Activated CD8-positive, alpha-beta T cell treated with anti-CD3 and anti-CD28 coated beads, Interleukin-2, amount 10 ng/mL, durations not matched to agents 7 days and 5 days (primary cell): ENCODE measurements at places on chromosomes 3 and 15. TPM values are rescaled to one million over a fixed set of nuclear protein-coding genes. Genes with fewer than 3 reads are reported as not detected.

The CSTA gene
- not detected for total RNA-seq

DNA sequence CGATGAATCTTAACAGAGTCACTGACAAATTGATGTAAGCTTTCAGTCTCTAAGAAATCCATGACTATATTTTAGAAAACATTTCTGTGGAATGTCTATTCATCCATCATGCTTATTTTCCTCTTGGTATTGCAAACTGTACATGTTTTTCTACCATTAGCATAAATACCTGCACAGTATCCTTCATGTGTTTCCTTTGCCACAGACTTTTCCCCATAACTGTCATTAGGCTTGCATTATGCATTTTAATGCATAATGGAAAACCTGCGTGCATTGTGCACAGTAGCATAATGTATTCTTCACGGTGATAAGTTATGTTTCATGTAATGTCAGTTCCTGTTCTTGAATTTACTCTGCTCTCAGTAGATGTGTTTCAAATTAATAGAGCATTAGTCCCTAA is 403.1 kb upstream of the EPHA3 start:
- H3K27me3 ChIP-seq = no peaks in the 10 kb centered on the region
- H3K27ac ChIP-seq = no peak overlapping the region
- no peaks in the 10 kb centered on the region for H3K36me3 ChIP-seq
- H3K4me1 ChIP-seq = no peaks in the 10 kb centered on the region
- DNase-seq = no peak
- no peak overlapping the region for H3K4me3 ChIP-seq

DNA sequence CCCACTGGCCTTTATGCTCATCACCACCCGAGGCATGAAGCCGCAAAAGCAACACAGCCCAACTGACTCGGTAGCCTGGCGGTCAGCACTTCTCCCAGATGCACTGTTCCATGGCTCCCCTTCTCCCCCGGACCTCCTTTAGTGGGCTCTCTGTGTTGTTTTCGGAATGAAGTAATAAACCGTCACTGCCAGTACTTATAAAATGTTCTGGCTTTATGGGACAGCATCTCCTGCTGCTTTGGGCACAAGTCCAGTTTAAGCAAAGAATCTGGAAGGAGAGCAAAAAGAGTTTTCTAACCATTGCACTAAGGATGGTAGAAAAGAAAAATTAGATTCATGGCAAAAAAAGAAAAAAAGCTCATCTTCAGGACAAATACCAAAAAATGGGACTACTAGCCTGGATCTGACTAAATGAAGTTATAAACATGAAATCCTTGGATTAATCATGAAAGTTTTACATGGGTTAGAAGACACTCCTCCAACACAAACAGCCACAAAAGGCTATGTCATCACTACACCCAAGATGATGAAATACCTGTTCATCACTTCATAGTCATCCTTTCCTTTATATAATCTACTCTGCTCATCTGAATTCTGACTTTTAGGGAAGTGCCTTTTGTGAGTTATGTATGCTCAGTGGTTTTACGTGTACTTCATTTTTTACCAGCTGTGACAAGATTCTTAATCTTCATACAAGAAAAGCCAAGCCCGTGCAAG is 89.5 kb upstream of the UBE2E2 start:
- H3K4me1 ChIP-seq = peaks cover 10% of the 10 kb centered on the region
- DNase-seq = no peak

DNA sequence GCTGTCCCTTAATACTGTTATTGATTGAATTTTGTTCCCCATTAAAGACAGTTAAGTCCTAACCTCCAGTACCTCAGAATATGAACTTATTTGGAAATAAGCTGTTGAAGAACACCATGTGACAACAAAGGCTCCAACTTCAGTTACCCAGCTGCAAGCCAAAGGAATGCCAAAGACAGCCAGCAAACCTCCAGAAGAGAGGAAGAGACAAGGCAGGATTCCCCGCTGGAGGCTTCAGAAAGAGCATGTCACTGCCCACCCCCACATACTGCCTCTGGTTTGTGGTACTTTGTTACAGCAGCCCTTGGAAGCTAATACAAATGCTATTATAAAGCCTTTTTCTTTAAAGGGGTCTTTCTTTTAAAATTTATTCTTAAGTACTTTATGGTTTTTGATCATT is 18.4 kb upstream of the NEK10 start:
- no peak overlapping the region for H3K27ac ChIP-seq
- H3K4me1 ChIP-seq = no peaks in the 10 kb centered on the region
- H3K4me3 ChIP-seq = no peak overlapping the region

The CCR1 gene
- total RNA-seq = 41.5 TPM

DNA sequence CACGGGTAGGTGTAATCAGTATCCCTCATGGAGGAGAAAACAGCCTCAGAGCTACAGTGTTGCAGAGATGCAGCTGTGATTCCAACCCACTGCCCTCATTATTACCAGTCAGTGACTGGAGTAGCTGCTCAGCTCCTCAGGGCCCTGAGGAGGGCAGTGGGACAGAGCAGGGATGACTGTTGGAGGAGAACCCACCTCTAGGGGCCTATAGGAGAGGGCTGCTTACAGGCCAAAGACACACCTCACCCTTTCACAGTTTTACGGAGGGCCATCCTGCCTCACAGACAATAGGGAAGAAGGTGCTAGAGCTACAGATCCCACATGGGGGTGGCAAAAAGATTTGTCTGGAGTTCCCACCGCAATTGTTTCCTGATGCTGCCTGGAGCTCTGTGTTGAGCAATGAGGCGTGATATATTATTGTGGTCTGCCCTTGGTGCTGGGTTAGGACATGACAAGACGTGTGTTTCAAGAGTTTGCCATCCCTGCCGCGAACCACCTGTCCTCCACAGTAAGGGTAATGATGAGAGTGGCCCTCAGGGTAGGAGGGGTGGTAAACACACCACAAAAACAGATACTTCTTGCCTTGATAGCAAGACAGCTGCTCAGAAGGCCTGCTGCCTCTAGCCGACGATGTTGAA is 140.5 kb upstream of the TPM1 start:
- no peaks in the 10 kb centered on the region for H3K27me3 ChIP-seq
- DNase-seq = no peak
- H3K4me1 ChIP-seq = no peaks in the 10 kb centered on the region
- H3K36me3 ChIP-seq = no peaks in the 10 kb centered on the region

GRCh38 chr3:53818221-53819162 is 27.7 kb downstream of the CHDH start:
- DNase-seq = no peak
- H3K27ac ChIP-seq = no peak overlapping the region
- no peaks in the 10 kb centered on the region for H3K27me3 ChIP-seq
- H3K4me1 ChIP-seq = peaks cover 5% of the 10 kb centered on the region

DNA sequence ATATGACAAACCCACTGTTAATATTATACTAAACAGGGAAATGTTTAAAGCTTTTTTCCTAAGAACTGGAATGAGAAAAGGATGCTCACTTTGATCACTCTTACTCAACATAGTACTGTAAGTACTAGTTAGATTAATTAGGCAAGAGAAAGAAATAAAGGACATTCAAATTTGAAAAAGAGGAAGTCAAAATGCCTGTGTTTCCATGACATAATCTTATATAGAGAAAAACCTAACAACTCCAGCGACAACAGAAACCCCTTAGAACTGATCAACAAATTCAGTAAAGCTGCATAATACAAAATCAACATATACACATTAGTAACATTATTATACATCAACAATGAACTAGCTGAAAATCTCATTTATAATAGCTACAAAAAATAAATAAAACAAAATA is 200.6 kb upstream of the ROBO1 start:
- H3K27ac ChIP-seq = no peak overlapping the region
- no peaks in the 10 kb centered on the region for H3K36me3 ChIP-seq
- no peaks in the 10 kb centered on the region for H3K27me3 ChIP-seq
- H3K4me3 ChIP-seq = no peak overlapping the region
- no peaks in the 10 kb centered on the region for H3K4me1 ChIP-seq

GRCh38 chr15:60408463-60408981 is 10.7 kb upstream of the ANXA2 start:
- H3K27ac ChIP-seq = peak overlapping the region; percentile 81
- DNase-seq = no peak
- H3K36me3 ChIP-seq = peaks cover 3% of the 10 kb centered on the region
- H3K4me3 ChIP-seq = peak overlapping the region; percentile 3
- H3K27me3 ChIP-seq = peaks cover 2% of the 10 kb centered on the region

The P2RY12 gene
- total RNA-seq = not detected

DNA sequence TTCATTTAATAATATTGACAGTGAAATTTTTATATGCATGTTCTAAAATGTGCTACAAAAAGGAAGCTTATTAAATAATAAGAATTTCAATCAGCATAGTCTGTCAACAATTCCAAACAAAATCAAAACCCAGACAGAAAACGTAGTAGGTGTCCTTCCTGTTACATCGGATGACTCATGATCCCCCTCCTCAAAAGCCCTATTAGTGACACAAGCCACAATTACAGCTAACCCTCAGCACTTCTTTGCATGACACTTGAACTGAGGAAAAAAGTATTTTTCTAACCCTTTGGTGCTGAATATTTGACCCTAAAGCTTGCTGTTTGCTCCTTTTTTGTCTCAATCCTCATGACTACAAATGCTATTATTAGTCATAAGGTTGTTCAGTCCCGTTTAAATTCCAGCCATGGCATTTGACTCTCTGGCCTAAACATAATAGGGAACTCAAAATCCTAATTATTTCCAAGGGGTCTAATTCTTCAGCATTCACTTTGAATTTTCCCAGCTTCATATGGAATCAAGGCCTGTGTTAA is 78.1 kb downstream of the COL8A1 start:
- H3K36me3 ChIP-seq = no peaks in the 10 kb centered on the region
- no peak overlapping the region for H3K4me3 ChIP-seq
- H3K27me3 ChIP-seq = peaks cover 10% of the 10 kb centered on the region
- H3K4me1 ChIP-seq = no peaks in the 10 kb centered on the region
- DNase-seq = no peak

DNA sequence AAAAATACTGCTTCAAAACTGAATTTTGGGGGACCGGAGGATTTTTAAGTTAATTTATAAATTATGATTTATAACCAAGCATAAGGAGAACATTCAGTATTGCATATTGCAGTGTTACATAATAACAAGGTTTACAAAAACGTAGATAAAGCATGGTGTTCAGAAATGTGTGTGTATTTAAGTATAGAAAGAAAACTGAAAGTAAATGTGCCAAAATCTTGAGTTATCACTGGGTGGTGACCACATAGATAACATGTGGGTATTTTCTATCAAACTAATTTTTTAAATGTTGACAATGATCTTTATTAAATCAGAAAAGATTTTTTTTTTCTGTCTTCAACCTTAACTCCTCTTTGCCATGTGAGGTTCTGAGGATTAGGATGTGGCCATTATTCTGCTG is 32.6 kb downstream of the EIF2AK4 start:
- H3K27ac ChIP-seq = no peak overlapping the region
- peaks cover 11% of the 10 kb centered on the region for H3K4me1 ChIP-seq
- no peaks in the 10 kb centered on the region for H3K27me3 ChIP-seq
- H3K4me3 ChIP-seq = no peak overlapping the region
- no peak for DNase-seq

- H3K4me1 ChIP-seq = peaks cover 35% of the 10 kb centered on the region
- DNase-seq = no peak
- peaks cover 10% of the 10 kb centered on the region for H3K36me3 ChIP-seq
- no peak overlapping the region for H3K27ac ChIP-seq
Observed at GRCh38 chr15:83207009-83207659, 489 bp downstream of the HDGFL3 start.

The PDZRN3 gene
- not detected for total RNA-seq

The GOLIM4 gene
- 5.6 TPM for total RNA-seq

GRCh38 chr3:193134856-193135255 is 106.2 kb upstream of the PLAAT1 start:
- no peaks in the 10 kb centered on the region for H3K27me3 ChIP-seq
- no peak for DNase-seq
- H3K36me3 ChIP-seq = no peaks in the 10 kb centered on the region
- H3K27ac ChIP-seq = no peak overlapping the region
- H3K4me1 ChIP-seq = no peaks in the 10 kb centered on the region

DNA sequence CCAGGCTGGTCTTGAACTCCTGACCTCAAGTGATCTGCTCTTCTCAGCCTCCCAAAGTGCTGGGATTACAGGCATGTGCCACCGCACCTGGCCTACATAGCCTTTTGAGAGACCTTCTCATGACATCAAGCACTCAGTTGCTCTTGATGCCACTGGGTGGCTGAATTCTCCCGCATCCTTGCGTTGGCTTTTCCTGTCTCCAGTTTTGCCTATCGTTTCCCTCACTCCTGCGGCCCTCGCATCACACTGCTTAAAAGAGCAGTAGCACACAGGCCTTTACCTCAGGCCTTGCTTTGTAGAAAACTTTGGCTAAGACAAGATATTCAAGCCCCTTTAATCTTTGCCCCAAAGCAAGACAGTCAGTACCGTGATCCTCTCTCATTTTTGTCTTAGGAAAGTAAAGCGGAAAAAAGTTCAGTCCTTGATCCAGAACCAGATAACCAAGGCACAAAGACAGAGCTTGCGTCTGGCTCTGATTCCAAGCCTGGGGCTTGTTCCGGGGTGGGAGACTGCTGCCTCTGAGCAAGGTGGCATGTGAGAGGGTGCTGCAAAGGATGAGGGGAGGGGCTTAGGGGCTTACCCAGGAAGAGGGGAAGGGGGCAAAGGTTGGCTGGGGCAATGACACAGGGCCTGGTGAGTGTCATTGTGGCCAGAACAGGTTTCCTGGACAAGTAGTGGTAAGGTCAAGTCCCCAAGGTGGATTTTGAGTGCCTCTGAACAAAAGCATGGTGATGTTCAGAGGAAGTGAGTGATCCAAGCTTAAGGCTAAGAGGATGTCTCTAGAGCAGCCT is 175.0 kb upstream of the TLE3 start:
- H3K27ac ChIP-seq = no peak overlapping the region
- H3K4me1 ChIP-seq = peaks cover 16% of the 10 kb centered on the region
- H3K4me3 ChIP-seq = no peak overlapping the region
- DNase-seq = no peak

The GOLGA8G gene
- total RNA-seq = not detected

- H3K4me1 ChIP-seq = peaks cover 30% of the 10 kb centered on the region
- peak overlapping the region; percentile 95 for H3K27ac ChIP-seq
- H3K4me3 ChIP-seq = peak overlapping the region; percentile 81
- peaks cover 2% of the 10 kb centered on the region for H3K27me3 ChIP-seq
- DNase-seq = peak; percentile 96
Observed at GRCh38 chr3:129026728-129027543, 25.8 kb downstream of the EFCC1 start.

The SLC38A3 gene
- total RNA-seq = not detected

GRCh38 chr3:189703865-189704264 is 72.7 kb downstream of the TP63 start:
- DNase-seq = no peak
- H3K27me3 ChIP-seq = no peaks in the 10 kb centered on the region
- peaks cover 3% of the 10 kb centered on the region for H3K4me1 ChIP-seq
- H3K36me3 ChIP-seq = no peaks in the 10 kb centered on the region
- H3K27ac ChIP-seq = no peak overlapping the region

GRCh38 chr3:2706836-2707210 is 403.4 kb downstream of the IL5RA start:
- DNase-seq = no peak
- no peaks in the 10 kb centered on the region for H3K27me3 ChIP-seq
- no peak overlapping the region for H3K27ac ChIP-seq
- H3K4me1 ChIP-seq = no peaks in the 10 kb centered on the region
- H3K4me3 ChIP-seq = no peak overlapping the region
- no peaks in the 10 kb centered on the region for H3K36me3 ChIP-seq

GRCh38 chr3:132536442-132537153 is 60.5 kb upstream of the ACKR4 start:
- no peak for DNase-seq
- peaks cover 33% of the 10 kb centered on the region for H3K36me3 ChIP-seq
- H3K4me1 ChIP-seq = peaks cover 13% of the 10 kb centered on the region
- H3K27ac ChIP-seq = no peak overlapping the region
